ENCODE measurements at places on chromosomes 3 and 15.
A peak's percentile ranks its signal among the peaks of the same experiment; 100 is the strongest.

DNA sequence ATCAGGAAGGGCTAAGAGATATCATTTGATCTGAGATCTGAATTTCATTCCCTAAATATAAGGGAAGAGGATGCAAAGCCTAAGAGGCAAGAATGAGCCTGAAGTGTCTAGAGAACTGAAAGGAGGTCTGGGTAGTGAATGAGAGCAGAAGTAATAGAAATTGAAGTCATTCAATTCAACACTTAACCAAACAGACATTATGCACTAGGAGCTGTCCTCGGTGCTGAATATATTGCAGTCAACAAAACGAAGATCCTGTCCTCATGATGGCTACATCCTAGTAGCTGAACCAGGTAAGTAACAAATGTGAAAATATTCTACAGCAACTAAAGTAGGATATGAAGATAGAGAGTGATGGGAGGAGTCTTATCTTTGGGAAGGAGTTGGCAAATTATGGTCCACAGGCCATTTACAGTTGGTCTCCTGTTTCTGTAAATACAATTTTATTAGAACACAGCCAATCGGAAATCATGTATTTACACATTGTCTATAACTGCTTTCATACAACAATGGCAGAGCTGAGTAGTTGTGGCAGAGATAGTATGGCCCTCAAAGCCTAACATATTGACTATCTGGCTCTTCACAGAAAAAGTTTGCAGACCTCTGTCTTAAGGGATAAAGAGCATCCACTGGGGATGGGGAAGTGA lies 192.9 kb upstream of the CADPS start:
- H3K36me3 ChIP-seq = no peaks in the 10 kb centered on the region
- H3K4me3 ChIP-seq = no peak overlapping the region
- DNase-seq = no peak
- H3K27me3 ChIP-seq = no peaks in the 10 kb centered on the region
- H3K27ac ChIP-seq = no peak overlapping the region

DNA sequence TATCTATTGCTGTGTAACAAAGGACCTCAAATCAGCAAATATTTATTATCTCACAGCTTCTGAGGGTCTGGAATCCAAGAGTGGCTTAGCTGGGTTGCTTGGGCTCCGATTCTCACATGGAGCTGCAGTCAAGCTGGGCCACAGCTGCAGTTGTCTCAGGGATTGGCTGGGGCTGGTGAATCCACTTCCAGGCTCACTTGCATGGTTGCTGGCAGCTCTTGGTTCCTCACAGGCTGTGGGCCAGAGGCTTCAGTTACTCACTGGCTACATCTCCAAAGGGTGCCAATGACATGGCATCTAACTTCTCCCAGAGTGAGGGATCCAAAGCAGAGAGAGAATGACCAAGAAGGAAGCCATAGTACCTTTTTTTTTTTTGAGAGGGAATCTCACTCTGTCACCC lies 13.9 kb upstream of the SYNM start:
- no peak for DNase-seq
- no peaks in the 10 kb centered on the region for H3K27me3 ChIP-seq
- no peak overlapping the region for H3K4me3 ChIP-seq
- no peaks in the 10 kb centered on the region for H3K36me3 ChIP-seq
- H3K4me1 ChIP-seq = no peaks in the 10 kb centered on the region
- H3K27ac ChIP-seq = no peak overlapping the region

- no peak overlapping the region for H3K27ac ChIP-seq
- no peaks in the 10 kb centered on the region for H3K36me3 ChIP-seq
- H3K4me3 ChIP-seq = no peak overlapping the region
- DNase-seq = no peak
- H3K4me1 ChIP-seq = peaks cover 14% of the 10 kb centered on the region
Measured at GRCh38 chr3:111068574-111068973, 3.0 kb upstream of the NECTIN3 start.

- H3K27me3 ChIP-seq = no peaks in the 10 kb centered on the region
- H3K4me1 ChIP-seq = no peaks in the 10 kb centered on the region
- DNase-seq = no peak
- no peak overlapping the region for H3K27ac ChIP-seq
Measured at GRCh38 chr3:140447136-140447535, 230.7 kb upstream of the TRIM42 start.

DNA sequence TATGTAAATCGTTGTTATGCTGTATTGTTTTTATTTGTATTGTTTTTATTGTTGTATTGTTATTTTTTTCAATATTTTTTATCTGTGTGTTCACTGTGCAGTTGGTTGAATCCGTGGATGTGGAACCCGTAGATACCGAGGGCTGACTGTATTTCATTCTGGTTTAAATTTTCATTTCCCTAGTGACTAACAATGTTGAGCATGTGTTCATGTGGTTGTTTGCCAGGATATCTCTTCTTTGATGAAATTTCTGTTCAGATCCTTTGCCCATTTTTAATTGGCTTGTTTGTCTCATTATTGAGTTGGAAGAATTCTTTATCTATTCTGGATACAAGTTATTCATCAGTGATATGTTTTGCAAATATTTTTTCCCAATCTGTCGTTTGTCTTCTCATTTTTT lies 29.7 kb downstream of the STOML1 start:
- H3K4me3 ChIP-seq = no peak overlapping the region
- H3K27me3 ChIP-seq = no peaks in the 10 kb centered on the region
- H3K27ac ChIP-seq = no peak overlapping the region

GRCh38 chr3:167843481-167843880 lies 108.0 kb downstream of the SERPINI1 start:
- no peaks in the 10 kb centered on the region for H3K27me3 ChIP-seq
- DNase-seq = no peak
- no peaks in the 10 kb centered on the region for H3K4me1 ChIP-seq
- no peak overlapping the region for H3K4me3 ChIP-seq
- H3K27ac ChIP-seq = no peak overlapping the region
- H3K36me3 ChIP-seq = no peaks in the 10 kb centered on the region

DNA sequence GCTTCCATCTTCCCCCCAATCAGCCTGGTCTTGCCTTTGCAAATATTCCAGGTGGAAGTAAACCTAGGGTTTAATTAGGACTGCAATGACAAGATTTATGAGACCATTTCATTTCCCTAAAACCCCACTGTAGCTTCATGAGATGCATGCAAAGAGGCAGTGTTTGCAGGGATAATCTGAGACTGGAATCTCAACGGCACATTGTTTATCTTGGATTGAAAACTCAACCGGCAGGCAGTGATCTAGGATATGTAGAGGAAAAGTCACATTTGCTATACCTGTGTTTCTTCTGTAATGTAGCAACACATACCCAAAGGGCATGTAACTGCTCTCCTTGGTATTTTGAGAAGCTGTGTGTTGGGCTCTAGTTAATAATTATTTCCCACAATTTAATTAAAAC lies 18.7 kb upstream of the CLSTN2 start:
- H3K27ac ChIP-seq = no peak overlapping the region
- H3K4me3 ChIP-seq = no peak overlapping the region
- no peak for DNase-seq
- H3K4me1 ChIP-seq = no peaks in the 10 kb centered on the region
- no peaks in the 10 kb centered on the region for H3K27me3 ChIP-seq

DNA sequence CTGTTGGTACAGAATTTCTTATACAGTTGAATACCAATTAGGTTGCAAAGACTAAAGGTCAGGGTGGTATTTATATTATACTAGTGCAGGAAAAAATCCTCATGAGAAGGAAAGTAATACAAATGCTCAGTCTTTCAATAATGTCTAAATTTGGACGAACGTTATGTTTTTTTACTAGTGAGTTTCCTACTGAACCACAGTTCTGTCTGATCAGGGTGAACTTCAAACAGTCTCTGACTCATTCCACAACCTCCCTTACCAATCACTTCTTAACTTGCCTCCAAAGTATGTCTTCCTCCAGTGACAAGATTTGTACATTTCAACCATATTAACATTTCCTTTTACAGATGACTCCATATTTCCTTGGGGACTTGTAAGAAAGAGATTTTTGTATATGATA lies 3.4 kb downstream of the TMEM212 start:
- H3K4me3 ChIP-seq = no peak overlapping the region
- H3K36me3 ChIP-seq = no peaks in the 10 kb centered on the region
- no peak for DNase-seq
- H3K27ac ChIP-seq = no peak overlapping the region
- H3K4me1 ChIP-seq = peaks cover 23% of the 10 kb centered on the region

- H3K36me3 ChIP-seq = no peaks in the 10 kb centered on the region
- DNase-seq = no peak
- H3K4me1 ChIP-seq = no peaks in the 10 kb centered on the region
- H3K4me3 ChIP-seq = peak overlapping the region; percentile 44
- no peaks in the 10 kb centered on the region for H3K27me3 ChIP-seq
Measured at GRCh38 chr3:94026623-94027022, 1.8 kb downstream of the STX19 start.

GRCh38 chr3:30675006-30675405 lies 68.6 kb downstream of the TGFBR2 start:
- peaks cover 100% of the 10 kb centered on the region for H3K36me3 ChIP-seq
- DNase-seq = no peak
- no peak overlapping the region for H3K27ac ChIP-seq

GRCh38 chr3:8629151-8630021 lies 15.2 kb downstream of the SSUH2 start:
- H3K36me3 ChIP-seq = no peaks in the 10 kb centered on the region
- H3K4me1 ChIP-seq = no peaks in the 10 kb centered on the region
- H3K27me3 ChIP-seq = no peaks in the 10 kb centered on the region
- no peak overlapping the region for H3K27ac ChIP-seq
- DNase-seq = peak; percentile 84
- H3K4me3 ChIP-seq = no peak overlapping the region

GRCh38 chr15:36758800-36759199 lies 179.4 kb downstream of the CDIN1 start:
- H3K4me1 ChIP-seq = no peaks in the 10 kb centered on the region
- no peak overlapping the region for H3K27ac ChIP-seq

GRCh38 chr15:64443747-64444621 lies 16.4 kb upstream of the ZNF609 start:
- H3K36me3 ChIP-seq = peaks cover 38% of the 10 kb centered on the region
- H3K4me1 ChIP-seq = no peaks in the 10 kb centered on the region
- H3K27ac ChIP-seq = peak overlapping the region; percentile 8
- H3K27me3 ChIP-seq = no peaks in the 10 kb centered on the region
- no peak for DNase-seq
- no peak overlapping the region for H3K4me3 ChIP-seq

GRCh38 chr3:195425849-195426248 lies 17.0 kb downstream of the ACAP2 start:
- DNase-seq = no peak
- no peak overlapping the region for H3K27ac ChIP-seq
- H3K36me3 ChIP-seq = no peaks in the 10 kb centered on the region
- H3K4me3 ChIP-seq = no peak overlapping the region
- H3K4me1 ChIP-seq = peaks cover 10% of the 10 kb centered on the region

DNA sequence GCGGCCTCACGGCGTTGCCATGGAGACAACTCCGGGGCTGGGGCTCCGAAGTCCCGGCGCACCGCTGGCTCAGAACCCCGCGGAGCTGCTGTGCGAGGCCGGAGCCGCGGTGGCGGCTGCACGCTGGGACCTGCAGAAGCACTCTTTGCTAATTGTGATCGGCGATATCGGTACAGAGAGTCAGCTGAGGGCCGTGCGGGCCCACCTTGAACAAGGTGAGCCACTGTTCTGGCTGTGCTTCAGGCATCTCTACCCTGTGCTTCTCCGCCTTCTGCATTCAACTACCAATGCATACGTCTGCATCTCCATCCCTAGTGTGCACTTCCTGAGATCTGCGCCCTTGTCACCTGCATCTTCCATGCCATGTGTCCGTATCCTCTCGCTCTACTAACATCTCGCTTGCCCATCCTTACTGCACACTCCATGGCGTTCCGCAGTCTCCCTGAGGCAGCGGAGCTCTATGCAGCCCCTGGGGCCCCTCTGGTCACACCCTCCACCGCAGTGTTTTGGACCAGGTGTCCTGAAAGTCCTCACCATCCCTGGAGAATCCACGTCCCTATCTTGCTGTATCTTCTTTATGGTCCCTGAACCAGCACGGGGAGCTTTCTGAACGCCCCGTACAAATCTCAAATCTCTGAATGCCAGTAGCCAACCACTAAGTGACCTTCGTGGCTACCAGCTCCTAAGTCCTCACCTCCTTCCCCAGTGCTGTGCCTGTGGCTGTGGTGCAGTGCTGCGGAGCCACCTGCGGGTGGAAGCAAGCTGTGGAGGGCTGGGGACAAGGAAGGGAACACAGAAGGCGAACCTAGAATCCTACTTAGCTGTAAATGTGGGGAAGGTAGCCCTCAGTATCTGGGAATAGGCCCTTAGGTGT lies 6.2 kb upstream of the MAP1A start:
- H3K4me1 ChIP-seq = peaks cover 23% of the 10 kb centered on the region
- peak overlapping the region; percentile 70 for H3K4me3 ChIP-seq
- H3K36me3 ChIP-seq = no peaks in the 10 kb centered on the region
- no peak for DNase-seq
- no peaks in the 10 kb centered on the region for H3K27me3 ChIP-seq

DNA sequence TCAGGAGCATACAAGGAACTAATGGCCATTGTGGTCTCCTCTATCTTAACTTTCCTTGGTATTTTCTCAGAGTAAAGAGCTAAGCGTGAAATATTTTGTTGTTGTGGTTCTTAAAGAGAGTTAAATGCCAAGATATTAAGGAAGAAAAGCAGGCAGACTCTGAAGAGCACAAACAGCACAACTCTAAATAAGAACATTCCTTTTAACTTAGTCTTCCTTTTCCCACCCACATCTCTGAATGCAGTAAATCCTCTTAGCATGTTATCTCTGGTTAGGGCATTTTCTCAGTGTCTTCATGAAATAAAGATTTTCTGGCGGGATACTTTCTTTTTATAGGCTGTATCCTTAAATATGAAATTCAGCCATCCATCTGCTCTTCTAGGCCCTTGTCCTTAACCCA lies 1.5 kb downstream of the GPR87 start:
- no peaks in the 10 kb centered on the region for H3K4me1 ChIP-seq
- H3K27me3 ChIP-seq = no peaks in the 10 kb centered on the region
- no peak for DNase-seq
- H3K36me3 ChIP-seq = no peaks in the 10 kb centered on the region
- H3K4me3 ChIP-seq = no peak overlapping the region

- H3K27me3 ChIP-seq = no peaks in the 10 kb centered on the region
- no peak overlapping the region for H3K27ac ChIP-seq
- H3K4me3 ChIP-seq = no peak overlapping the region
- H3K4me1 ChIP-seq = no peaks in the 10 kb centered on the region
- H3K36me3 ChIP-seq = no peaks in the 10 kb centered on the region
Measured at GRCh38 chr3:106642161-106642560, 735.1 kb upstream of the CCDC54 start.

GRCh38 chr3:142602619-142603385 lies 6.6 kb downstream of the PLS1 start:
- no peaks in the 10 kb centered on the region for H3K4me1 ChIP-seq
- H3K27me3 ChIP-seq = no peaks in the 10 kb centered on the region
- H3K36me3 ChIP-seq = no peaks in the 10 kb centered on the region
- DNase-seq = no peak
- H3K27ac ChIP-seq = no peak overlapping the region

All from lower lobe of right lung (tissue), 2 donors.